ENCODE measurements at places on chromosomes 4 and X.

DNA sequence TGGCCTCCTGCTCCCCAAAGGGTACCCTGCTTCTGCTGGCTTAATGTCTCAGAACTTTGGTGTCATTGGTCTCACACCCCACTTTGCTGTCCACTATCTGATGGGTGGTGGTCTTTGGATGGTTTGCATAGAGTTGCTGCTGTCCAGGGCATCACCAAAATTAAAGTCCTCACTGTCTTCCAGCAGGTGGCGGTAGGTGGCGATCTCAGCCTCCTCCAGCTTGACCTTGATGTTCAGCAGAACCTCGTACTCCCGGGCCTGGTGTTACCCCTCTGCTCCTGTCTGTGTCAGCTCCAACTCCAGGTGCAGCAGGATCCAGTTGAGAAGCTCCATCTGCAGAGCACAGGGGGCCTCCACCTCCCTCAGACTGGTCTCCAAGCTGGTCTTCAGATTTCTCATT, 1169.5 kb upstream of the PABPC4L start:
- no peak for DNase-seq

DNA sequence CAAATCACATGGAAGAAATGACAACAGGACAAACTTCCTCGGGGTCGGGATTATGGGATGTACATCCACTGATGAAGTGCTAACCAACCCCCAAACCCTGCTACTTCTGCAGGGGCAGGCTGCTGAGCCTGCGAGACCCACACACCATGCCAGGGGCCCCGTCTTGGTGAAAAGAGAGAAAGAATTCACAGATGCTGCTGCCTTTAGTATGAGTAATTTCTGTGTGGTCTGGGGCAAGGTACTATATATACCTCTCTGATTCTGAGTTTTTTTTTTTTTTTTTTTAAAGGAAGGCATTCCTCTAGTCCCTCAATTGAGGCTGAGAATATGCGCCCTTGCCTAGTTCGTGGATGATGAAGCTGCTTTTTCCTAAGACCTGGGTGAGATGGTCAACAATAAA, 24.8 kb downstream of the PDHA1 start:
- no peak for DNase-seq

- DNase-seq: no peak
These were observed 333.8 kb downstream of the DMD start for GRCh38 chrX:32877592-32877991.

DNA sequence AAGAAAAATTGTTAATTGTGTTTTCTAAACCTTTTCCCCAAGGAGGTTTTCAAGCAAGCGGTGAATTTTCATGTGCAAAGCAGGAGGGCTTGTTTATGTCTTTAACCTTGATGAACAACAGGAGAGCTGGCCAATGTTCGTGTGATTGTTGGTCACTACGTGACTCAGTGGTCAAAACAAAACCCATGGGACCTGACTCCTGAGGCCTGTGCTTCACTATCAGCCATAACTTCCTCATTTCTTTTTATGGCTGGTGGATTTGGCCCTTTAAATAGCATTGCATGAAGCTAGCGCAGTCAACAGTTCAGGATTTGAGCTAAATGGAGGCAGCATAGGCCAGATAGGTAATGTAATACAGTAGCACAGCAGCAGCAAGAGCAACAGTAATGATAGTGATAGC, 80.5 kb downstream of the MID1IP1 start:
- DNase-seq: no peak

- DNase-seq: no peak
These were observed 57.6 kb upstream of the PRDM8 start for GRCh38 chr4:80139671-80140070.

DNA sequence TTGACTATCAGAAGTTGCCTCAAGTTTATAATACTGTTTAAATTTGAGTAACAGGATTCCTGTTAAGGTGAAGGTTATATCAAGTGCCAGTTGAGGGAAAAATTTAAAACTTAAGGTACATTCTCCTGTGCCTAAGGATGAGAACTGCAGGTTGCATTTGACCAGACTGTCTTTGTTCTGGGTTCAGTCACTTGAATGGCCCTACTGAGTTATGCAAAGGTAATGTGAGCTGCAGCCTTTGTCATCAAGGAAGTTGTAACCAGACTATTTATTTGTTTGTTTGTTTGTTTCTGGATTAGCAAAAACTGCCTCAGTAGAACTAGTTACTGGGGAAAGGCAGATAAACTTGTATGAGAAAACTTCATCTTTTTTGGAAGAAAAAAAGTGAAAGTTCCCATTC, 131.9 kb downstream of the ATOH1 start:
- DNase-seq: no peak

GRCh38 chr4:186299291-186299690, 33.3 kb downstream of the F11 start:
- no peak for DNase-seq

- DNase-seq: no peak
These were observed 166.8 kb downstream of the COL4A6 start for GRCh38 chrX:108271397-108271787.

GRCh38 chr4:21467551-21467950, 481.0 kb downstream of the KCNIP4 start:
- DNase-seq: no peak

DNA sequence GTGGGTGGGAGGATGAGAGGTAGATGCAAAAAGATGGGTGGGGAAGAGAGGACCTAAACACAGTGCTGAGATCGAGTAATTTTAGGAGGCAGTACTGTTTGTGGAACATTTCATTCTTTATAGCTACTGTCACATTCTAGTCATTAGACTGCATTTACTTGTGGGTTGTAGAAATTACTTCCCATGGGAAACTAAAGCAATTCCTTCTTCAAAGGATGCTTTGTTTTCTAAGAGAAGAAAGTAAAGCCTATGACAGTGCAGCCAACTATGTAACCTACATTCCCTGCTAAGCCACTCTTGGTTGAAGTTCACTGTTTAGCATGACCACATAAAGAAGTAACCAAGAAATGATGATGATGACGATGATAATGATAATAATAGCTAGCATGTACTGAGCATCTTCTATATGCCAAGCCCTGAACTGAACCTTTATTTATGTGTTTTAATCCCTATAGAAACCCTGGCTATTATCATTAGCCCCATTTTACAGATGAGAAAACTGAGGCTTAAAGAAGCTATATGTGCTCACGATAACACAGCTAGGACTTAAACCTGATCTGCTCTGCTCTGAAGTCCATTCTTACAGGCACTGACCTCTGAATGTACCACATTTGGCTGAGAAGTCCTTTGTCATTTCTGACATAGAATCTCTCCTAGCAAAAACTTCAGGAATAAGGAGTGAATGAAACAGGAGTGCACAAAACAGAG, 114.5 kb upstream of the KIT start:
- DNase-seq: no peak

GRCh38 chr4:78220283-78220682, 163.2 kb downstream of the FRAS1 start:
- DNase-seq: no peak

- no peak for DNase-seq
These were observed 25.7 kb downstream of the ADGRG2 start for GRCh38 chrX:19096586-19096985.

DNA sequence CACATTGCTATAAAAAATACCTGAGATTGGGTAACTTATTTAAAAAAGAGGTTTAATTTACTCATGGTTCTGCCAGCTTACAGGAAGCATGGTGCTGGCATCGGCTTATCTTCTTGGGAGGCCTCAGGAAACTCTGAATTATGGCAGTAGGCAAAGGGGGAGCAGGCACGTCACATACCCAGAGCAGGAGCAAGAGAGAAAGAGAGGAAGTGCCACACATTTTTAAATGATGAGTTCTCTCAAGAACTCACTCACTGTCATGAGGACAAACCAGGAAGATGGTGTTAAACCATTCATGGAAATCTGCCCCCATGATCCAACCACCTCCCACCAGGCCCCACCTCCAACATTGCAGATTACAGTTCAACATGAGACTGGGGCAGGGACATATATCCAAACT, 10.0 kb upstream of the AFF1 start:
- DNase-seq: no peak

GRCh38 chr4:86730310-86730709, 118.9 kb downstream of the SLC10A6 start:
- no peak for DNase-seq

GRCh38 chr4:187276736-187277408, 553.2 kb upstream of the FAT1 start:
- no peak for DNase-seq
